ENCODE measurements at places on chromosomes 16 and 17.

- H3K4me1 ChIP-seq, result no peaks in the 10 kb centered on the region
- DNase-seq, result no peak
- H3K4me3 ChIP-seq, result no peak overlapping the region
- no peak overlapping the region for H3K27ac ChIP-seq
- no peaks in the 10 kb centered on the region for H3K36me3 ChIP-seq
Measured at GRCh38 chr16:80468029-80468428, 72.8 kb upstream of the DYNLRB2 start.

- H3K4me1 ChIP-seq, result peaks cover 3% of the 10 kb centered on the region
- no peak overlapping the region for H3K4me3 ChIP-seq
- DNase-seq, result no peak
- H3K27me3 ChIP-seq, result no peaks in the 10 kb centered on the region
- peaks cover 15% of the 10 kb centered on the region for H3K36me3 ChIP-seq
Measured at GRCh38 chr16:4686497-4687210, 6.7 kb upstream of the NUDT16L1 start.

DNA sequence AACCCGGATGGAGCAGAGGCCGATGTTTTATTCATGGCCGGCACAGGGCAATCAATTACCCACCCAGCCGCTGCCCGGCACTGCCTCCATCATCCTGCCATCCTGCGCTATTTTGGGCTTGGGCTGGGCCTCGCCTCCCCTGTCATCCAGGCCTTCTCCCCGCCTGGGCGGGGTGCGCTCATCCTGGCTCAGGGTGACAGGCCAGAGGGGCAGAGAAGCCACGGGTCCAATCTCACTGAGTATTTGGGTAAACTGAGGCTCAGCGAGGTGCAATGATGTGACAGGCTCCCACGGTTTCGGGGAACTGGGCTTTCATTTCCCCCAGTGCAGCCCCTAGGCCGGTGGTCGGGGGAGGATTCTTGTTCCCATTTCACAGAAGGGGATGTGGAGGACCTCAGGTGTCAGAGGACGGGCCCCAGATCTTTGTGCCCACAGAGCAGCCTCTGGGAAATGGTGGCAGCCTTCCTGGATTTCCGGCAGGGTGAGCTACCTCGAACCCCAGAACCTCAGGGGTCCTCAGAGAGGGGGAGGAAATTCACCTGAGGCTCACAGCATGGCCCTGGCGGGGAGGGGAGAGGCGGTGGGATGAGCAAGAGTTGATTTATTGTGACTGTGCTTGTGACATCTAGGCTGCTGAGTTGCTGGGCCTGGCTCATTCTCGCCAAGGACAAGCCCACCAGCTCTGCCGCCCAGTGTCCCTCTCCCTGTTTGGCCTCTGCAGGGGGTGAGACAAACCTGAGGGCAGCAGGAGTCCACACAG is 23.8 kb upstream of the KCNJ12 start:
- no peak for DNase-seq
- no peaks in the 10 kb centered on the region for H3K36me3 ChIP-seq
- no peaks in the 10 kb centered on the region for H3K4me1 ChIP-seq
- no peak overlapping the region for H3K27ac ChIP-seq

DNA sequence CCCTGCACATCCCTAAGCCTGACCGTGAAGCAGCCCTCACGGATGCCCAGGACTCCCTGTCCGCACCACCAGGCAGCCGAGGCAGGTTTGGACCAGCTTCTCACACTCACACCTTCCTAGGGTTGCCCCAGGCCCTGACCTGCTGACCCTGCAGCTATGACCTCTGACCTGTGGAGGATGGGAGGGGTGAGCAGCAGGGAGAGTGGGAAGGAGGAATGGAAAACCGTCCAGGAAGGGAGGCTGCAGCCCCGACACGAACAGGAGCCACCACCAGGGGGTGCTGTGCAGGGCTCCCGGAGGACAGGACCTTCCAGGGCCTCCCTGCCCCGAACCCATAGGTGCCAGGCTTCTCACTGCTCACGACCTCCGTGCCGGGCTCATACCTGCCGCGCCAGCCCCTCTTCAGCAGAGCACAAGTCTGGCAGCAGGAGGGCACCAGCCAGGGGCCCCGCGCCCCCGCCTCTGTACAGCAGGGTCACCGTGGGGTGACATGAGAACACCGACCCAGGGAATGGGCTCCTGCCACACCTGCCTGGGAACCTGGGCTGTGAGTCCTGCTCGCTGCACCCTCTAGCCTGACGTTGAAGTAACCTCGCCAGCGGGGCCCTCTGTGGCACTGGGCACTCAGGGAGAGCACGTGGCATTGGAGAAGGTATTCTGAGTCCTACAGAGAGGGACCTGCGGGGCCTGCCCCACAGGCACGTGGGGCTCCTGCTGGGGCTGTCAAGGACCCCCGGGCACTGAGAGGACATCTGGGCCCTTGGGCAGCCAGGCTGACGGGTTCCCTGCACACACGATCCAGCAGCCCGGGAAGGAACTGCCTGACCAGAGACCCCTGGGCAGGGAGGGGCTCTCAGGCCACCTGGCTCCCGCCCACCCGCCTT is 37.6 kb downstream of the CTU2 start:
- H3K4me1 ChIP-seq, result peaks cover 23% of the 10 kb centered on the region
- no peak overlapping the region for H3K4me3 ChIP-seq
- H3K36me3 ChIP-seq, result peaks cover 10% of the 10 kb centered on the region
- peak; percentile 91 for DNase-seq

GRCh38 chr16:87812200-87812656 is 46.4 kb upstream of the KLHDC4 start:
- peaks cover 20% of the 10 kb centered on the region for H3K4me1 ChIP-seq
- H3K27me3 ChIP-seq, result peaks cover 2% of the 10 kb centered on the region

- no peak overlapping the region for H3K27ac ChIP-seq
- H3K4me3 ChIP-seq, result no peak overlapping the region
- H3K27me3 ChIP-seq, result peaks cover 28% of the 10 kb centered on the region
- no peaks in the 10 kb centered on the region for H3K36me3 ChIP-seq
- peaks cover 8% of the 10 kb centered on the region for H3K4me1 ChIP-seq
Measured at GRCh38 chr17:50816271-50816670, 19.1 kb upstream of the WFIKKN2 start.

DNA sequence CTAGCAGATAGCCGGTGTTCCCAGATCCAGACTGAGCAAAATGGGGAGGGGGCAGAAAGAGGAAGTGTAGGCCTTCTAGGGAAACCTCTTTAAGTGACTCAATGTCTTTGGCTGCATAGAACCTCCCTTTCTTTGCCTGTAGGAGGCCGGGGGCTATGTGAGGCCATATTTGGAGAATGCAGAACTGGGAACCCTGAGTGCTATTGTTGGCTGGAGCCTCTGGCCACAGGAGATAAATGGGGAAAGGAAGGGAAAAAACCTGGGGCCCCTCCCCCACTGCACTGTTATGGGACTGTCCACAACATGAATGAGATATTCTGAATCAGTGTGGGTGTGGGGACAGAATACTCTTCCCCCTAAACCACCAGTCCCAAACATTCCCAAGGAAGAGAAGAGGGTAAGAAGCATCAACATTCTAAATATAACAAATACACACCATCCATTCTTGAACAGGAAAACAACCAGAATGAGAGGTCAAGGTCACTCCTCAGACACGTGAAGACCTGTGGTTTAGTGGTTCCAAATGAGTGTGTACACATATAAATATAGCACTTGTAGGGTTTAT is 2.4 kb downstream of the VPS25 start:
- peaks cover 15% of the 10 kb centered on the region for H3K4me1 ChIP-seq
- H3K4me3 ChIP-seq, result no peak overlapping the region
- peaks cover 40% of the 10 kb centered on the region for H3K36me3 ChIP-seq
- no peak overlapping the region for H3K27ac ChIP-seq
- no peak for DNase-seq

- H3K4me3 ChIP-seq, result no peak overlapping the region
- H3K36me3 ChIP-seq, result peaks cover 8% of the 10 kb centered on the region
- no peaks in the 10 kb centered on the region for H3K27me3 ChIP-seq
- no peak overlapping the region for H3K27ac ChIP-seq
- H3K4me1 ChIP-seq, result peaks cover 3% of the 10 kb centered on the region
- DNase-seq, result no peak
Measured at GRCh38 chr16:47213761-47214440, 70.2 kb upstream of the NETO2 start.

DNA sequence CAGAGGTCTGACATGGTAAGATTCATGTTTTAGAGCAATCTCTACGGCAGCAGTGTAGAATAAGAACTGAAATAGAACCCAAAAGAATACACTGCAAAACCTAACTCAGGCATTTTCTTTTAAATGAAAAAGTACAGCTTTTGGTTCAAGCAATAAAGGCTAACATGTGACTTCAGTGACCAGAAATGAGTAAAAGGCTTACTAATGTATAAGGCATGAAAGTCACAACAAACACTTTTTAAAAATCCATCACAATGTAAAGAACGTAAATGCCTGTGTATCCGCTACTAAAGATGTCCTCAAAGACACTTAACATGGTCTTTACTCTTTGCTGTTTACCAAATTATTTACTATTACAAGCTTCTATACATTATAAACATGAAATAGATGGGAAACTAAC is 16.6 kb downstream of the KIAA0753 start:
- H3K36me3 ChIP-seq, result peaks cover 31% of the 10 kb centered on the region
- H3K4me3 ChIP-seq, result no peak overlapping the region
- no peak overlapping the region for H3K27ac ChIP-seq
- no peak for DNase-seq

GRCh38 chr17:10417431-10417830 is 4.3 kb downstream of the MYH8 start:
- no peak overlapping the region for H3K4me3 ChIP-seq
- H3K36me3 ChIP-seq, result no peaks in the 10 kb centered on the region
- no peaks in the 10 kb centered on the region for H3K4me1 ChIP-seq
- no peak for DNase-seq

DNA sequence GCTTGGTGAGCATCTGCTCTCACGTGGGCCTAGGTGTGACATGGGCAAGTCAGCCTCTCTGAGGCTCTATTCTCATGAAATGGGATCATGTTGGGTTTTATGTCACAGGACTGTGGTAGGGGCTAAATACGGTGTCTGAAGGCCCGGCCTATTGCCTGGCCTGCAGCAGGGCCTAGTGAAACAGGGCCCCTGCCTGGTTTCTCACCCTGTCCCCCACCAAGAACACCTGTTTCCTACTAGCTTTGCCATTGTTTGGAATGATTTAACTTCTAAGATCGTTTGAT is 29.1 kb downstream of the POLR3E start:
- H3K27ac ChIP-seq, result no peak overlapping the region
- DNase-seq, result no peak

GRCh38 chr17:28974451-28974850 is 23.1 kb upstream of the PHF12 start:
- DNase-seq, result no peak
- no peaks in the 10 kb centered on the region for H3K36me3 ChIP-seq

DNA sequence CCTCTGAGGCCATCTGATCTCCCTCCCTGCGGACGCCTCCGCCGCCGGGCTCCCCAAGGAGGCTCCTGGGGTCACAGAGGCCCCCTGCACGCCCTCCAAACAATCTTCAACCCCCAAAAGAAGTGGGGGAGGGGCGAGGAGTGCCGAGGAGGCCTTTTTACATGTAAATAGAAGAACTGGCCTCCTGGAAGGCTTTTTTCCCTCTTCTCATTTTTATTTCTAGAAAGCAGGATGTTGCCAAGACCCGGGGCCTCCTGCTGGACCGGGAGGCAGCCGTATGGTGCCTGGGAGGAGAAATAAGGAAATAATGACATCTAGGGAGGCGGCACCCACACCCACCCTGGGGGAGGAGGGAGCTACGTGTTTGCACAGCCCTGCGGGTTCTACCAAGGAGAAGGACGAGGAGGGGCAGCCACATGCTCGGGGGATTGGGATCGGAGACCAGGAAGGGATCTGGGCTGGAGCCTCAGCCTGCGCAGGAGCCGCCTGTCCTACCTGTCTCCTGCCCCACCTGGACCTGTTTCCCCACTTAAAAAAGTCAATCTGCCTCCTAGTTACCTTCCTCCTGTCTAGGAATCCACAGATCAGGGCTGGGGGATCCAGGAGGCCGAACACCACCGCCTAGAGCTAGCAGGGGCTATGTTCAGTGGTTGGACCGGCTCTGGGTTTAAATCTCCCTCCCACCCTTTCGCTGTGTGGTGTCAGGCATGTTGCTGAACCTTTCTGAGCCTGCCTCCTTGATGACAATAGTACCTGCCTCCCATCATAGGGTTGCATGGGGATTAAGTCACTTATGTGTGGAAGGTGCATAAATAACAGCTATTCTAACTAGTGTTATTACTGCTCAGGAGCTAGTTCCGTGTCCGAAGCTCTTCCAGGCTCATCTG is 175.7 kb upstream of the GSE1 start:
- no peaks in the 10 kb centered on the region for H3K27me3 ChIP-seq
- H3K27ac ChIP-seq, result no peak overlapping the region
- DNase-seq, result no peak
- H3K4me1 ChIP-seq, result no peaks in the 10 kb centered on the region

DNA sequence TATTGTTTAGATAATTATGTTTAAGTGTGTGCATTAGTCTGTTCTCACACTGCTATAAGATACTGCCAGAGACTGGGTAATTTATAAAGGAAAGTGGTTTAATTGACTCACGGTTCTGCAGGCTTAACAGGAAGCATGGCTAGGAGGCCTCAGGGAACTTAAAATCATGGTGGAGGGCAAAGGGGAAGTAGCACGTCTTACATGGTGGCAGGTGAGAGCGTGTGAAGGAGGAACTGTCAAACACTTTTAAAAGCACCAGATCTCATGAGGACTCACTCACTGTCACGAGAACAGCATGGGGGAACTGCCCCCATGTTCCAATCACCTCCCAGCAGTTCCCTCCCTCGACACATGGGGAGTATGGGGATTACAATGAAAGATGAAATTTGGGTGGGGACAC is 203.5 kb upstream of the GOT2 start:
- H3K4me1 ChIP-seq, result no peaks in the 10 kb centered on the region
- H3K36me3 ChIP-seq, result no peaks in the 10 kb centered on the region
- DNase-seq, result no peak
- no peak overlapping the region for H3K4me3 ChIP-seq

DNA sequence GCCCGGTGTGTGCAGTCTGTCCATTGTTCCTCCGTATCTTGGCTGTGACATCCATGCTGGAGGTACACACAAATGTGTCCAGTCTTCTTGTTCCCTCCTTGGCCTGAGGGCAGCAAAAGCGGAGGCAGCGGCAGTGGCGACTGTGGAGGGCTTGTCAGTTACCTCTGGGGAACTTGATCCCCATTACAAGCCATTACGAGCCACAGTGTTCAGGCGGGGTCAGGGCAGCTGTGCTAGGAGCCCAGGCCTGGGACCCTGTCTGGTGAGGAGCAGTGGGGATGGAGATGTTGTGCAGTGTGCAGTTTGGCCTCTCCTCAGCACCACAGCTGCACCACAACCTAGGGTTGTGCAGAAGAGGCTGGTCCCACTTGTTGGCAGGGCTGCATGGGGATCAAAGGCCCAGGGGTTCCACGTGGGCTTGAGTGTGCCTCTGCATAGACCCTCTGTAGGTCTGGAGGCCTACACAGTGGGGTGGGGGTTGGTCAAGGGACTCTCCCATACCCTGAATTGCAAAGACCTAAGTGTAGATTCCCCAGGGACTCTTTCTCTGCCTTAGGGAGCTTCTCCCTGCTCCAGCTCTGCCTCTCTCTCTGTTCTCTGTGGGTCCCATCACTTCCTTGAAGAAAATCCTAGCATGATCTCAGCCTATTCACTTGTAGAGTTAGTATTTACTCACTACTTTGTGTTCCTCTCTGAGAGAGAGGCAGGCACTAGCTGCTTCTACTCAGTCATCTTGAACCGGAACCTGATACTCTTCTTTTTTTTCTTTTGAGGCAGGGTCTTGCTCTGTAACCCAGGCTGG is 58.8 kb downstream of the SLFN11 start:
- peaks cover 2% of the 10 kb centered on the region for H3K27me3 ChIP-seq
- H3K36me3 ChIP-seq, result peaks cover 2% of the 10 kb centered on the region
- H3K4me3 ChIP-seq, result peak overlapping the region; percentile 85
- no peak for DNase-seq

Measured in activated CD4-positive, alpha-beta T cell treated with anti-CD3 and anti-CD28 coated beads, Interleukin-2, amount 10 ng/mL, durations not matched to agents 24 days and 14 days (primary cell).